Natural killer cell treated with Interleukin-12 subunit alpha and Interleukin-12 subunit beta and Interleukin-15 and Interleukin-18, amount 100 ng/mL, for 72 hours (primary cell): ENCODE measurements at places on chromosomes 5 and 9. TPM values are rescaled to one million over a fixed set of nuclear protein-coding genes. Genes with fewer than 3 reads are reported as not detected.

The SPATA31E1 gene
- total RNA-seq = not detected

The WDR31 gene
- total RNA-seq = 1.4 TPM

The KIF24 gene
- total RNA-seq = 8.7 TPM

The SLCO4C1 gene
- 7.4 TPM for total RNA-seq

The RANBP3L gene
- total RNA-seq = not detected

The KCNN2 gene
- not detected for total RNA-seq

The PHAX gene
- total RNA-seq = 31.5 TPM

The BARHL1 gene
- total RNA-seq = not detected

The WNT8A gene
- not detected for total RNA-seq
